GM12892 (cell line): ENCODE measurements at places on chromosomes 12 and 14.

DNA sequence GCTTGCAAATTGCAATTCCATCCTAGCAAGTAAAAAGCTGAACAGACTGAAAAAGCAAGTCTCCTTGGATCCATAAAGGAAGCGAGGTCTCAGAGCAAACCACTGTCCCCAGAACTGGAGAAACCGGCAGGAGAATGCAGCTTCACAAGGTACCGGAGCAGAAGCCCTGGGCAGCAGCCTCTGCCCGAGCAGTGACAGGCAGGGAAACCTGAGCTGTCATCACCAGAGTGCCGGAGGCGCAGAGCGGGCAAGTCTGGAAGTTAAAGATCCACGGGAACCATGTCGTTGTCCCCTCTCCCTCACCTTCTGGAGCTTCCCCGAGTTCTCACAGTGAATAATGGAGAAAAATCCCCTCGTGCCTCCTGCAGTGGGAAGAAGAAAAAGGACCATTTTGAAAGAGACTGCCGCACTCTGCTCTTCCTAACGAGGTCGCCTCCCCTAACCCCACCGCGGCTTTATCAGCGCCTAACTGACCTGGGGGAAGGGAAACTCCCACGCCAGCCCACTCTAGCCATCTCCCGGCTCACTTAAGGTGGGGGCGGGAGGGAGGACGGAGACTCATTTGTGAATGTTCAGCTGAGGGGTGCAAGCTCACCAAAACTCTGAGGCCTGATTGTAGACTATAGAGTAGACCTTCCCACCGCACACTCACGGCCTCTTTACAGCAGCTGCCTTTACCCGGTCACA, 27.8 kb downstream of the FBXL14 start:
- DNase-seq = no peak

DNA sequence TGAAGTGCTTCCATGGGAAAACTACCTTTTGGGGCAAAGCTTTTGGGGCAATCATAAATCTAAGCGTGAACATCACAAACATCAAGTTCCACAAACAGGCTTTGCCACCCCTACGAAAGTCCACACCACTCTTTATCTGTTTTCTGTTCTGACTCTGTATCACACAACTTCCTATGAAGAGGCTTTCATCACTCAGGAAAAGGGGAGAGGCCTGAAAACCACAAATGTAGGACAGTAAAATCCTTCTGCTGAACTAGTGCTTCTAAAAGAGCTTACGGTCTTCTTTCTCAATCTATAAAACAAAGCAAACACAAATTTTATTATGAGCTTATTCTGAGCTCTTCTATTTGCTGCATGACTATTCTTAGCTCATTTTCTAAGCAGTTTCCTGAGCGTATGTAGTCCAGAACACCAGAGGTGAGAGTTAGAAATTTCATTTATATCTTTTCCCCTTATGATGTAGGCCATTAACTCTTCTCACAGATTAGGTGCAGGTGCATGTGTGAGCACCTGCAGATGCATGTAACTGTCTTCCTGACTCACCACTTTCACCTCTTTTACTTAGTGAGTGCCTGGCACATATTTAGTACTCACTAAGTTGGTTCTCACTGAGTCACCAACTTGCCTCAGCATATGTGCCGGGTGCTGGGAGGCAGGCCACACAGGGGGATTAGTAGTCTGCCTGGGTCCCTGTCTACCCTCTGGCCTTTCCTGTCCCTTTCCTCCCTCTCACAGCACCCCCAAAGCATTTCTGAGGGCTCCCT, 32.9 kb upstream of the SYCP3 start:
- no peak for DNase-seq

- DNase-seq = no peak
These were observed 105.2 kb upstream of the CDKN3 start for GRCh38 chr14:54291491-54292191.

DNA sequence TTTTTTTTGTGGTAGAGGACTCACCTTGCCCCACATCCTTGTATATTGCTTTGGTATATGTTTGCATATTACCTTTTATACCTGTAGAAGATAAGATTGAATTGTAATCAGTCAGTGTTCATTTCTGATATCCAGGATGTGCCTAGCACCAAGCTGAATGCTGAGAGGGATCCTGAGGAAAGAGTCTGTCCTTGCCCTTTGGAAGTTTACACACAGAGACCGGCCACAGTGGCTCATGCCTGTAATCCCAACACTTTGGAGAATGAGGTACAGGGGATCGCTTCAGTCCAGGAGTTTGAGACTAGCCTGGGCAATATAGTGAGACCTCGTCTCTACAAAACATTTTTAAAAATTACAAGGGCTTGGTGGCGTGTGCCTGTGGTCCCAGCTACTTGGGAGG, 8.4 kb downstream of the ACVR1B start:
- DNase-seq = no peak

DNA sequence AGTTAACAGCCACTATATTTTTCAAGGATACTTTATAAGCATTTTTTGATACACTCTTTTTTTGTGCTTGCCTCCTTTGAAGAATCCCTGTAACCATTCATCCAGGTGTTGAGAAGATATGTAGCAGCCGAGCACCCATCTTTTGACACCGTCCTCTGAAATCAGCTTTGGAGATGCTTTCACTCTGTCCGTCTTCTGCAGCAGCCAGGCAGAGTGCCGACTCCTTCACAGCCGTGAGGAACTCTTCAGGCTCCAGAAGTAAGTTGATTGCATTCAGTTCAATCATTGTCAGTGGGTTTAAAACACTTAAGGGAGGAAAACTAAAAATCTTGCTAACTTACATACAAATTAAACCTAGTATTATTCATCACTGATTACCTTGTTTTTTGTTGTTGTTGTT, 160.1 kb downstream of the LRFN5 start:
- no peak for DNase-seq

GRCh38 chr12:3040663-3041544, 36.3 kb upstream of the TSPAN9 start:
- no peak for DNase-seq

- DNase-seq = no peak
These were observed 732 bp downstream of the ZNF664 start for GRCh38 chr12:123973552-123974341.

DNA sequence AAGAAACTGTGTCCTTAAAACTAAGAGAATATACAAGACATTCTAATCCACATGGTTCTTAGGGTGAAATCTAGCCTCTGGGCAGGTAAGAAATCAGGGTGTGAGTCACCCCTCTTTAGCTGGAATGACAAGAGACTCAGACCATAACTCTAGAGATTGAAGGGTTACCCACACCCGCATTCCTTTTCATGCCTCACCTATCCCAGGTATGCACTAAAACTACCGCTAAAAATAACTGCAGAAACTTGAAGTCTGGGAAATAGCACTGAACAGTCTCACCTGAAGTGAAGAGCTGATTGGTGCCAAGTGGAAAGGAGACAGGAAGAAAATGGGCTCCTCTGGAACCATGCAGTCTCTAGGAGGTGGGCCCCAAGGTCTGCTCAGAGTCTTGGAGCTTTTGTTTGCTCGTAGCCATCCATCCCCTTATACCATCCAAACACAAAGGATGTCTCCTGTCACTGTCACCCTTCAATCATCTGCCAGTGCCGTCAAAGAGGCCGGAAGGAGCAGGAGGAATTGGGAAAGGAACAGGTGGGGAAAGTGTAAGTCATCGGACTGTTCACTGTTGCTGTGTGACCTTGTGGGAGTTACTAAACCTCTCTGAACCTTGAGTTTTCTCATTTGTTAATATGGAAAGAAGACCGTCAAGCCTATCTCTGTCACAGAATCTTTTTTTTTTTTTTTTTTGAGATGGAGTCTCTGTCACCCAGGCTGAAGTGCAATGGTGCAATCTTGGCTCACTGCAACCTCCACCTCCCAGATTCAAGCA, 22.4 kb downstream of the DDX47 start:
- no peak for DNase-seq

DNA sequence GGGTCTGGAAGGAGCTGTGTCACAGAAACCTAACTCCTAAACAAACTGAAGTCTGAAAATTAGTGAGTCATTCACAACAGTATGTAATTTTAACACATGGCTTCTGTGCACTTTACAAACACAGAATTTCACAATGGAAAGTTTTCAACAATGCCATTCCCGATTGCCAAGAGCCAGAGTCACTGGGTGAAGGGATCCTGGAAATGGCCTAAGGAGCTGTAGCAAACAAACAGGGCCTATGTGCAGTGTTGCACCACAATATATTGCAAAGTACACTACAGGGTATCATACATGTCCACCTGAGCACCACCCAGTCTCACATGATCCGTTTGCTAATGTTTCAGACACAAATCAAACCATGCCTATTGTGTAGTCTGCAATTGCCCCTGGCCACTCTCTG, 184.7 kb upstream of the OTX2 start:
- DNase-seq = no peak

- no peak for DNase-seq
These were observed 170.9 kb upstream of the PTPRQ start for GRCh38 chr12:80273144-80273543.

DNA sequence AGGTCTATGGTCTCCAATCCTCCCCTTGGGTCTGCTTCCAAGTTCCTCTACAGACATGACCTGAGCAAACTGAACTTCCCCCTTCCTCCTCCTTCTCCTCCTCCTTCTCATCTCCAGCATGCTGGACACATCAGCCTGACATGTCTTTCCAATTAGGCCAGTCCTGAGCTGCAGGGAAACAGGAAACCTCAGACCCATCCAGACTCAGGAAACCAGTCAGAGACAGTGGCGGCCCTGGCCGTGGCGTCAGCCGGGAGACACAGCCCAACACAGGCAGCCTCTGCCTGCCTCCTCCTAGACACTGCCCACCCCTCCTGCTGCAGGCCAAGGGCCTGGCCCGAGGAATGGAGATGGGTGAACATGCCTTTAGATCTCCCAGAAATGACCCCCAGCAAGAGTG, 468.8 kb downstream of the BCL11B start:
- no peak for DNase-seq

DNA sequence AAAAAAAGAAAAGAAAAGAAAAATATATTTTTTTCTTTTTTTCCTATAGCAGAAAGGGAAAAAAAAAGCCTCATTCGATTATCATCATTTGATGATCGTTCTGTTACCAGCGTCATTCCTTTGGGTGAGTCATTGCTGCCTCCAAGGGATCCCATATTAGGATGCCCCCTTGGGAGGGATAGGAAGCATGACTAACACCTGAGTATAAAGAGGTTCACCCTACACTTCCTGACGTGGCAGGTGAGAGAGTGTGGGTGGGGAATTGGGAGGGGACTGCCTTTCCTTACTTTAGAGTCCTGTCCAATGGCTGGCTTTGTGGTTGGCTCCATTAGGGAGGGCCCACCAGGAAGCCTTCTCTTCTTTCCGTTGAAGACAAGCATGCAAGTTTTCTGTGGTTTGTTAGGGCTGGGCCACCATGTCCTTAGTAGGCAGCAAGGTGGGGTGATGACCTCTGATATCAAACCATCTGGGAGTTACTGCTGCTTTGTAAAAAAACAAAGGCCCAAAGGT, 56.1 kb upstream of the FUT8 start:
- DNase-seq = no peak

GRCh38 chr12:100348657-100349454, 8.0 kb upstream of the SLC17A8 start:
- DNase-seq = no peak

DNA sequence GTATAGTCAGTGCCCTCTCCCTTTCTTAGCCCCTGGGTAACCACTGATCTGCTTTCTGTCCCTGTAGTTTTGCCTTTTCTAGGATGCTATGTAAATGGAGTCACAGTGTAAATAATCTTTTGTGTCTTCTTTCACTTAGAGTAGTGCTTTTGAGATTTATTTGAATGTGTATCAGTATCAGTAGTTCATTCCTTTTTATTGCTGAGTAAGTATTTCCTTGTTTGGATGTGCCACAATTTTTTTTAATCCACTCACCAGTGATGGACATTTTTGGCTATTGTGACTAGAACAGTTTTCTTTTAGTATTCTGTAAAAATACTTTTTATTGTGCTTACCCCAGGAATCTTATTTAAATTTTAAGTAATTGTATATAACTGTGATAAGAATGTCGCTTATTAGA, 3.4 kb downstream of the MARK3 start:
- no peak for DNase-seq

- no peak for DNase-seq
These were observed 293.6 kb upstream of the RGS6 start for GRCh38 chr14:71638523-71639196.

DNA sequence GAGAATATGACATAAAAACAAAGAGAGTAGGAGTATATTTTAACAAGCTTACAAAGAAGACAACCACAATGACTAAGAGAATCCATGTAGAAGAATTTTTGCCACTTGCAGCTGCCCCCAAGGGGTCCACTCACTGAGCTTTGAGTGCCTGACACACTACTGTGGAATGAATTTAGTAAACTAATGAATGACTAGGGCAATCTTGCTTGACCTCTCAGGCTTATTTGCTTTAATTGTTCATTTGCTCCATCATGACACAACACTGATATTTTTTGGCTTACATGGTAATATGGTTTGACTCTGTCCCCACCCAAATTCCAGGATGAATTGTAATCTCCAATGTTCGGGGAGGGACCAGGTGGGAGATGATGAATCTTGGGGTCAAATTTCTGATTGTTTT, 249.1 kb upstream of the FAR2 start:
- DNase-seq = no peak

DNA sequence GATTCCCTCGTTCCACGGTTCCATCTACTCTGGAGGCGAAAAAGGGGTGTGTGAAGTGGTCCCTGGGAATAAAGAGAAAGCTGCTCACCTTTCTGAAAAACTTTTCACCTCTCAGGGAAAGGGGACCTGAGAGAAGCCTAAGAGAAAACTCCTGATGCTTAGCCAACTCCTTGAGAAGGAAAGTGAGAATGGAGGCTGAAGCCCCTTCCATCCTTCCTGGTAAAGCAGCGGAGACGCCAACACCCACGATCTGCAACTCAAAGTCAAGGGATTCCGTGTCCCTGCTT, 110.0 kb downstream of the ARF6 start:
- DNase-seq = no peak

- DNase-seq = no peak
These were observed 41.3 kb upstream of the LMNTD1 start for GRCh38 chr12:25594376-25594775.

GRCh38 chr14:64507376-64508156, 3.0 kb downstream of the ZBTB1 start:
- DNase-seq = no peak
